Stimulated activated CD4-positive, alpha-beta T cell treated with anti-CD3 and anti-CD28 coated beads, TNF-alpha, amount 100 ng/mL, for 4 hours (primary cell): ENCODE measurements at places on chromosomes 16 and 17.

- DNase-seq, result no peak
Observed at GRCh38 chr17:78409191-78409928, 30.9 kb downstream of the PGS1 start.

DNA sequence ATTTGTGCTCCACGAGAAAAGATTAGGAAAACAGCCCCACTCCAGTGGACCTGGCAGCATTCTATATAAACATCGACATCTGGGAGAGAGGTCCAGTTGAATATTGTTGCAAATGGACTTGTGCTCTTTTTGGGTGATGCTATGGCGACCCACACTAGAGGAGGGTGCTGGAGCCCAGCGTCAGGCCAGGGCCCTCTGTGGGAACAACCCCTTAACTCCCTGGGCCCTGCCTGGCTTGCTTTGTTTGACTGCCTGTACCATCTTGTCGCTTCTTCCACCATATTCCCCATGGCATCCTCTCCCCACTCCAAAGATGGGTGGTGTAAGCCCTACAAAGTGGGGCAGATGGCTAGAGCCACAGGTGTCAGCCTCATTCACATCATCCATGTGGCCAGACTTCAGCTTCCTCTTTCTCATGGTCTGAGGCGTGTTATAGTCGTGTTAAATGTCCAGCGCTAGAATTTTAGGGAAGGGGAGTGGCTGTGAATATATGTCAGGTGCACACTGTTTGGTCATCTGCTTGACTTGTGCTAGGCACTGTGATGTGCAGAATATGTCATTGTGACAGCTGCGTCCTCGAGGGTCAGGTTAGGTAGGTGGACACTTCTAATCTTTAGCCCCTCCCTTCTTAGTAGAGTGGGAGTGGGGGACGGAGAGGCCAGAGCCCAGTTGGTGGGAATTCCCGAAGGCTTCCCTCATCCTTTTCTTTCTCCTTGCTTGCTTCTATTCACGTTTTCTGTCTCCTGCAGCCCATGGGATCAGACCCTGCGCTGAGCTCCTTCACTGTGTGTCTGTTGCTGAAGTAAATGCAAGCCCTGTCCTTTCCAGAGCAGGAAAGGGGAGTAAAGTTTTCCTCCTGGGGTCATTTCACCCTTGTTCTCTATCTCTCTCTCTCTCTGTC, 49.8 kb downstream of the MPRIP start:
- no peak for DNase-seq

GRCh38 chr16:84453061-84453752, 51.3 kb downstream of the MEAK7 start:
- no peak for DNase-seq

GRCh38 chr16:10987361-10988163, 43.2 kb downstream of the CLEC16A start:
- no peak for DNase-seq

GRCh38 chr17:44360826-44361225, 2.8 kb downstream of the FAM171A2 start:
- DNase-seq, result no peak

DNA sequence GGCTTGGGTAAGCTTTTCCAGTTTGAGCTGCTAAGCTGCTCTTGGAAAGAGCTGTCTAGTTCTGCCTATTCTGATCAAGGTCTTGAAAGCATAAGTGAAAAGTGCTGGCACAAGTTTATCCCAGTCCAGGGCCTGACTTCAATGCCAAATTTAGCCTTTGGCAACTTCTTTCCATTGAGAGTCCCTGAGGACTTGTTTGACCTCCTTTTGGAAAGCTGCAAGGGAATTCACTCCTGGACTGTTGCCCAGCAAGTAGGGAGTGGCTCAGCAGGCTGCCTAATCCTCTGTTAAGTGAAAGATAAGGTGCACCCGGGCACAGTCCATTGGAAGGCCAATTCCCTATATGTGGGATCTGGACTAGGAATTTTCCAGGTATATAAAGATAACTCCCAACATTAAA, 16.0 kb upstream of the TANC2 start:
- DNase-seq, result no peak

DNA sequence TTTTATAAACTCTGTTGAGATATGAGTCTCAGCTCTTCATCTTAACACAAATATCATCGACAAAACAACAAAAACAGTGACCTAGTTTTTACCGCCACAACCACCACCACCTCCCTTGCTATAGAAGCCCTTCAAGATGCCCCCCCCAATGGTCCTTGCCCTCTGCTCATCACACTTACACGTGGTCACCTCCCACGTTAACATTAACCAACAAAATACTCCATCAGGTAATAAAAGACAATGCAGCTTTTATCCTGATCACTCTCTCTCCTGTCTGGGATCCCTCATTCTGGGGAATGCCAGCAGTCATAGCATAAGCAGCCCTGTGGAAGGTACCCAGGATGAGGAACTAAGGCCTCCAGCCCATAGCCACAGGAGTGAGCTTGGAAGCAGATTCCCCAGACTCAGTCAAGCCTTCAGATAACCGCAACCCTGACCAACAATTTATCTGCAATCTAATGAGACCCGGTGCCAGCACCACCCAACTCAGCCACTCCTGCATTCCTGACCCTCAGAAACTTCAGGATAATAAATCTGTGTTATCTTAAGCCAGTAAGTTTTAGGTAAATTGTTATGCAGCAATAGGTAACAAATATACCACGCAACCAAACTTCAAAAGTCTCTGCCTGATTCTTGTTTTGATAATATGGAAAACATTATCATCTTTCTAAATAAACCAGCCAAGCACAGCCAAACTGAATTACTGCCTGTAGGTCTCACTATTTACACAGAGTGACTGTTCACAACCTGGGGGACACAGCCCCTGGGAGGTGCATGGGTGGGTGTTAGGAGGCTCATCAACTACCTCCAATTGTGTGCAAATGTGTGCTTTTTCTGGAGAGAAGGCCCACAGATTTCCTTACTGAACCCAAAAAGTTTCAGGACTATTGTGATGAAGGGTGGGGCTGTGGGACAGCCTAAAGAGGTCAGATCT, 6.1 kb downstream of the PECAM1 start:
- DNase-seq, result no peak

- DNase-seq, result no peak
Observed at GRCh38 chr16:72689851-72690250, 358.1 kb downstream of the ZFHX3 start.

DNA sequence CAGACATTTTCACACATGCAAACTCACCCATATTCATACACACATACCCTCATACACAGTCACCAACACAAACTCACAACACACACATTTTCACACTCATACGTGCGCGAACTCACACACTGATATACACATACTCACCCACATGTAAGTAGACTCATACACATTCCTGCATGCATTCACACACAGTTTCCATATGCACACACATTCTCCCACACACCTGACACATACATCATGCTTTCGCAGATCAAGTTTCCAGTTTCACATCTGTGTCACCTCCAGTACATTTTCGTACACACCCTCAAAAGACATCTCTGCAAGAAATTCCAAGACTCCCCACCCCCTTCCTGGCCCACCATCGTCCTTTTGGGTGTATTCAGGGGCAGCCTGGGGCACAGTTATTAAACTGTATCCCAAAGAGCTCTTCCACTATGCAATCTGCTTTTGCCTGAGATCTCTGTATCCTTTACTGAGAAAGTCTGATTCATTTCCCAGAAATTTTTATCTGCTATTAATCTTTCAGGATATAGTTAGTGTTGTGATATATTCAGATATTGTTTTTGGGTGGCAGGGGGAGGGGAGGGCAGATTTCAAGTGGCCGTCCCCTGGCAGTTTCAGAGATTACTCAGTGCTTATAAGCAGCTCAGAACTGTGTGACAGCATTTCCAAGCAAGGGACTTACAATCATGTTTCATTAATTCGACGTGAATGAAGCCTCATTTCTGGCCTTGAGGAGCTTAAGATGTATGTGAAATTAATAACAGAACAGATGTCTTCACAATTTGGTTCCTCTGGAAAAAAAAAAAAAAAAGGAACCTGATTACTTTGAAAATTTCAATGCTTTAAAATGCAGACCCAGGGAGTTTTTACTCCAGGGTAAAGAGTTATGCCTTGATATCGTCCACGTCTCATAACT, 35.3 kb upstream of the MMP2 start:
- DNase-seq, result no peak

GRCh38 chr17:42704490-42704836, 22.1 kb downstream of the CNTNAP1 start:
- DNase-seq, result no peak

DNA sequence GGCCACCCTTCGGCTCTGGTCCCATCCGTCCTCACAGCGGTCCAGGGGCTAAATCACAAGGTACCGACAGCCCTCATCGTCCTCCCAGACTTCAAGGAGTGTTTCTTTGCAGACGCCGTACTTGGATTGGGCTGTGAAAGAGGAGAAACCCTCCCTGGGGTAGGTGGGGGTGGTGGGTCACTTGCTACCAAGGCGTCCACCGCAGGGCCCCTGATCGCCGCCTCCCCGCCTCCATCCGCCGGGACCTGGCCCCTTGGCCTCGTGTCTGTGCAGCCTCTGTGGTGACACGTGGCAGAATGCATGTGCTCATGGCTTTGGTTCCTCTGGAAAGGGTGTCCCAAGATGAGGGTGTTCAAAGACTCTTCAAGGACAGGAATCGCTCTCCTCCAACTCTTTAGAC, 151.4 kb downstream of the BANP start:
- no peak for DNase-seq

DNA sequence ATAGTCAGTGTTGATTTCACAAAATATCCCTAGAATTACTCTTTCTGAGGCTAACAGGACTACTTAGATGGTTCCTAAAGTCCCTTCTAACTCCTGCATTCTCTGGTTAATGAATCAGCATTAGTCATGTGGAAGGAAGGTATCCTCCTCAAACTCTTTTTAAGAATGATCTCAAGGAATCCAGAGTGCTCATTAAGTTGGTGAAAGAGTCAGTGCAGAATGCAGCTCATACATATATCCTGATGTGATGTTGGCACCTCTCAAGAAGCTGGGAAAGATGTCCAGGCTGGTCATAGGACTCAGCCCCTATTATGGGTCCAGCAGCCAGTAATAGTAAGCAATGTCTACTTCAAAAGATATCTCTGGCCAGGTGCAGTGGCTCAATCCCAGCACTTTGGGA, 65.5 kb downstream of the PIGL start:
- DNase-seq, result no peak

DNA sequence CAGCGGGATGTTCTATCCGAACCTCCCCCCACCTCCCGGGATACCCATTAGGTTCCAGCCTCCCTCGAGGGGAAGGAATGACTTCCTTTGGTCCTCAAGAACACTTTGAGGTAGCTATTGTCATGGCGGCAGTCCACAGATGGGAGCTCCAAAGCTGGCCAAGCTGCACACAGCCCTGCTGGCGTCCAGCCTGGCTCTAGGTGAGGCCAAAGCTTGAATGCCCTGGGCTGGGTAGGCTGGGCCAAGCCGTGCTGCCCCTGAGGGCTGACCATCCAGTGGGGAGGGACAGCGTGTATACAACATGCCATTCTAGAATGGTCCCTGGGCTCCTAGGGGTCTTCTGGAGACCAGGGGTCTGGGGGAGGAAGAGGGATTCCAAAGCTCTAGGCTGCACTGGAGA, 43.5 kb downstream of the PEMT start:
- no peak for DNase-seq

GRCh38 chr16:10870808-10871156, 6.2 kb upstream of the CIITA start:
- DNase-seq, result no peak

GRCh38 chr17:40135817-40136216, 4.5 kb upstream of the CASC3 start:
- DNase-seq, result no peak

DNA sequence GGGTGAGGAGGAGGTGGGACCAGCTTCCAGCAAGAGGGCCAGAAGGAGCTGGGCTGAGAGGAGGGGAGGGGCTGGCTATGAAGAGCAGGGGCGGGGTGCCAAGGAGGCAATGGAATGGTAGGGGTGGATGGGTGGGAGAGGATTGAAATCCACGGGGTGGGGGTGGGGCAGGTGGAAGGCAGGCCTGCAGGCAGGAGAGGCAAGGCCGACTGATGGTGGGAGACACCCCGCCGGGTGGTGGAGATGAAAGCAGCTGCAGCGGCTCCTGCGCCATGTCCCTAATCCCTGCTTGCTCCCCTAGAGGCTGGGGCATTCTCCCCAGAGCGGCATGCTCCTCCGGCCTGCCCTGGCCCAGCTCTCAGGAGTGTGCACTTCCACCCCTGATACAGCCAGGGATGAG, 27.8 kb upstream of the TAC4 start:
- no peak for DNase-seq

DNA sequence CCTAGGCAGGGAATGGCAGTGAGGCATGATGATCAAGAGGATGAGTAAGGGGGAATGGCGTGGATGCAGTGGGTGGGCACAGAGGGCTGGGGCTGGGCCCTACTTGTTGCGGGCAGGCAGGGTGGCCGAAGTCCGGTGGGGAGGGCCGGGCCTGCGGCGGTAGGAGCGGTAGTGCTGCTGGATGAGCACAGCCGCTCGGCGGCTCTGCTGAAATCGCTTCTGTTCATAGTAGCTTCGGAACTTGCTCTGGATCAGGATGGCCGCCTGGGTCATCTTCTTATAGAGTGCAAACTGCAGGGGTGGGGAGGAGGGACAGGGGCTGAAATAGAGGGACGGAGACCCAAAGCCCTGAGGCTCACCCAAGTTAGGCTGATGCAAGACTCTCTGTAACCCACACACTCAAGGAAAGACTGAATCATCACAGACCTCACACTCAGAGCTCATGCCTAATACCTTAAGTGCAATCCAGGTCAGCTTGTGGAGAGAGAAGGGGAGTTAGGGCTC, 1.5 kb upstream of the SPAG7 start:
- peak; percentile 33 for DNase-seq

GRCh38 chr16:48011878-48012658, 143.7 kb downstream of the ABCC12 start:
- no peak for DNase-seq
